OCI-M1 (cell line): ENCODE measurements at places on chromosomes 5 and 9.

- no peak for DNase-seq
These were observed 59.3 kb downstream of the OSTF1 start for GRCh38 chr9:75147638-75148037.

DNA sequence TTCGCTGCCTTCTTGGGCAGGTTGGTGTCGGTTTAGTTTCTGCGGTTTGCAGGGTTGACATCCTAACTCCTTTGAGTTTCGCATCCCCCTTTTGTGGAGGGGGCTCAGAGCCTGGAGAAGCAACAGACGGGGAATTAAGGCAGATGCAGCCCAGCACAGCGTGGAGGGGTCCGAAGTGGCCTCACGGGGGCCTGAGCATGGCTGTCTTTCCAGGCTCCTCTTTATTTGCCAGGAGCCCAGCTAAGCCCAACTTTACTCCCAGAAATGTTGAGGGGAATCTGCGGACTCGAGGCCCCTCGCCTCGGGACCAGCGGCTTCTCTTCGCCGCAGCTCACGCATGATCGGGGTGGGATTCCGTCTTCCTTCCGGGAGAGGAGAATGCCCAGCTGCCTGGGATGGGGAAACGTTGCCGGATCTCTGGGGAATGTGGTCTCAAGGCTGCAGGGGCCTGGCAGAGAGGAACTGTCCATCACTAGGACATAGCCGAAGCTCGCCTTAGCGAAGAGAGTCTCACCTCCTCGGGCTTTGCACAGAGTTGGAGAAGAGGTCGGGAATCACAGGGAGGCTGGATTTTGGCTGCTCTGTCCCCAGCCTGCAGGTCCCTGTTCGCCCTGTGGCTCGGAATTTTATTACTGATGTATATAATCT is 1.3 kb downstream of the RAI14 start:
- no peak for DNase-seq

DNA sequence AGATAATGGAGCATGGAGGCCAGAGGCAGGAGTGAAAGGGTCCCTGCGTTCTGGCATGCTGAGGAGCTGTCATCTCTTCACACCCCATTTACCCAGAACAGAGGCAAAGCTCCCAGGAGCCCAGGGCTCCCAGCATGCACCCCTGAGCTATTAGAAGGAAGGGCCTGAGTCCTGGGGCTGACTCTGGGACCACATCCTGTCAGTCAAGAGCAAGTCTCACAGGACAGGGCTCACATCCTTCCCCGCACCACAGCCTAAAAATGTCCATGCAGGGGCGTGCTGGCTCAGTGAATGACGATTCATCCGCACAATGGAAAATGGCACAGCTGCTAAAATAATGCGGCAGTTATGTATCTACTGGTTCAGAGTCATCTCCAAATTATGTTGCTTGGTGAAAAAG is 31.4 kb downstream of the CAMK2A start:
- DNase-seq: no peak

- DNase-seq: no peak
These were observed 221.8 kb upstream of the RASEF start for GRCh38 chr9:83284746-83285145.

DNA sequence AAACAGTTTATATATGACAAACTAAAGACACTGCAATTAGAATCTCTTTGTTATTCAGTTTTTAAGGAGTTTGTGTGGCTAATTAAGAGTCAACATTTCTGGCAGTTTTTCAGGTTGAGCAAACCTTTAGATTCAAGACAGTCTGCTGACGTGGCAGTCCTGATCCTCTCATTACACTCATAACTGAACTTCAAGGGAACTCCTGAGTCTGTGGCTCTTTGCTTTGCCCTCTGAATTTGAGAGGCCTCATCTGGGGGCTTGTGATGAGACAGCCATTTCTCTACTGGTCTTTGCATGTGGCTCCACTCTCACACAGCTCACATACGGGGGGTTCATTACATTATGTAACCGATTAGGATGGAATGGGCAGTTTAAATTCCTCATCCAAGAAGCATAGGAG is 182.9 kb upstream of the MEF2C start:
- no peak for DNase-seq

GRCh38 chr5:85049020-85049419 is 664.3 kb upstream of the EDIL3 start:
- peak; percentile 60 for DNase-seq

DNA sequence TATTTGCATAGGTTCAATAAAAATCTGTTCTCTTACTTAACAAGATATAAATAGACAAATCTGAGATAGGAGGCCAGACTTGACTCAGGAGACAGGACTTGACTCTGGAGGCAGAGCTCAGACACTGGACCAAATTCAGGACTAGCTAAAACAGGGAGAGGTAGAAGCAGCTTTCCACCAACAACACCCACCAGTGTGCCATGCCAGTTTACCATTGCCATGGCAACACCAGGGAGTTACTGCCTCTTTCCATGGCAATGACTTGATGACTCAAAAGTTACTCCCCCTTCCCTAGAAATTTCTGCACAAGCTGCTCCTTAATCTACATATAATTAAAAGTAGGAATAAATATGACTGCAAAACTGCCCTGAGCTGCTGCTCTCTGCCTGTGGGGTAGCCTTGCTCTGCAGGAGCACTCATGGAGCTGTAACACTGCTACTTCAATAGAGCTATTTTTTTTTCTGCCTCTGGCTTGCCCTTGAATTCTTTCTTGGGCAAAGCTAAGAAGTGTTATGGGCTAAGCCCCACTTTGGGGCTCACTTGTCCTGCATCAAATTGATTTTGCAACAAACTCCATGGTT is 473.0 kb downstream of the PLK2 start:
- peak; percentile 6 for DNase-seq

DNA sequence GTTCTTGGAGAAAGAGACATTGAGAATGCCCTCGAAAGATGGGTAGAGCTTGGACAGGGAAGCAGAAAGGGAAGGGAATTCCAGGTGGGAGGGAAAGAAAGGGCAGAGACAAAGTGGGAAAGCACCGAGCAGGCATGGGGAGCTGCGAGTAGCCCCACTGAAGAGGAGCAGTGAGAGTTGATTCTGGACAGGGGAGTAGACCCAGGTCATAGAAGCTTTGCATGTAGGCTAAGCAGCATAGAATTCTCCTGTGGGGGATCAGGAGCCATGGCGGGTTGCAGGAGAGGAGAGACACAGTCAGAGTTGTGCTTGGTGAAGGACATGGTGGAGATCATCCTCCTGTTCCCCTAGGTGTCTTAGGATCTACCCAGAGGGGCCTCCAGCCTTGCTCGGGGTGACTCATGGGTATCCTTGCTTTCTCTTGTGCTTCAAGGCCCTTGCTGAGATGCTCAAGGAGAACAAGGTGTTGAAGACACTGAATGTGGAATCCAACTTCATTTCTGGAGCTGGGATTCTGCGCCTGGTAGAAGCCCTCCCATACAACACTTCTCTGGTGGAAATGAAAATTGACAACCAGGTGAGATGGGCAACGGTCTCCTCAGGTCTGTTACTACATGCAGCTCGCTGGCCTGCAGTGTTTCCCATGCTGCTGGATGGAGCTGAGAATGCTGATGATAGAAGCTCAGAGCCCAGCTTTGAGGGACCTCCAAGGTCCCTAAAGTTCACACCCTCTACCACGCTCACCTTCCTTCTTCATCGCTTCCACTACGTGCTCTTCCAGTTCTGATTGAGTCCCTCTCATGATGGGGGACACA is 64.5 kb downstream of the TSTD2 start:
- DNase-seq: no peak

- DNase-seq: peak; percentile 21
These were observed 7.1 kb upstream of the EGFL7 start for GRCh38 chr9:136655536-136656182.

DNA sequence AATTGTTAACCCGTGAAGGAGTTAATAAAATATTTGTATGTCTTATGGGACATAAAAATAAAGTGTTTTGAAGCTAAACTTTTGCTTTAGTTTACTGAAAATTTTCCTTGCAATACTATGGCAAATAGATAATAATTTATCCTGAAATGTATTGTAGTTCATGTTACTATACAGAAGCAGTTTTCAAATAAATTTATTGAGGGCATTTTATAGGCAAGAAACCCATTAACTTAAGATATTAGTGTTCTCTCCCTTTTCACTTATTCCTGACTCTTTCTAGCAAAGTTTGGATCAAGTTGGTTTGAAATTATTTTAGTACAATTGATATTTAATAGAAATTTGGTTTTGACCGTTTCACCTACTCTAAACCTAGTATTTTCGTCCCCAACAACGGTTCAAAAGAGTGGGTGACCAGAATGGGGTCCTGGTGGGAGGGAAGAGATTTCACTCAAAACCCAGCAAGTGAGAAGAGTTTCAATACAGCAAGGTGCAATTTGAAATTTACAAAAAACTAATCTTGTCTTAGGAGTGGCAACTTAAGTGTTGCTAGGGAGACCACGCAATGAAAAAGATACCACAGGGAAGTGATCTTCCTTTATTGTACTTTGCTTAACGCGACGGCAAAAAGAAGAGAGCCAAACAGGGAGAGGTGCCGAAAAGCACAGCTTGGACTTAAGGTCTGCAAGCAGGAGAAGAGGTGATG is 28.4 kb downstream of the NR2F1 start:
- no peak for DNase-seq

DNA sequence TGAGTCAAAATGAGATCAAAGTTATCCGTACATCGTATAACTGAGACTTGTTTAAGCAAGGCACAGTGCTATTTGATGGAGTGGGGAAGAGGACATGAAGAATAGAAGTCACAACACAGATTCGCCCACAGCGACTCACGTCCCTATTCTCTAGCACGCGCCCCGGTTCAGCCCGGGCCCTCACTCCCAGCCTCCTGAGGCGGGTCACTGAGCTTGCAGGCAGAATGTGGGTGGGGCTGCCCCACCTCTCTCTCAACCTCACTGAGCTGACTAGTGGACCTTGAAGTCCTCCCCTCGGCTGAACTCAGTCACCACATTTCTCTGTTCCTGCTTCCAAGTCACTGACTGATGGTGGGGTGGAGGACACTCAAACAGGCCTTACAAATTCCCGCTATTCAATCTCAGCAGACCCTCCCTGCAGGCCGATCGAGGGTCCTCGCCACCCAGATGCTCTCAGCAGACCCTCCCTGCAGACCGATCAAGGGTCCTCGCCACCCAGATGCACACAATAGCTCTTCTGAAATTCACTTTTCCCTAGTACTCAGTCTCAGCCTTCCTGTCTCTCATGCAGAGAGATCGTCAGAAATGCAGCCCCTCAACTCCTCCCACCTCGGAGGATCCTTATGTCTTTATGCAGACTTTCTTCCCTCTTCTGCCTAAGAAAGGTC is 12.9 kb downstream of the GLDC start:
- no peak for DNase-seq

GRCh38 chr5:14489643-14490042 is 91.9 kb upstream of the OTULINL start:
- no peak for DNase-seq

- peak; percentile 100 for DNase-seq
These were observed 176.7 kb upstream of the DMAC1 start for GRCh38 chr9:7976167-7976755.

GRCh38 chr9:75891771-75892215 is 1.3 kb downstream of the PCSK5 start:
- DNase-seq: no peak

- no peak for DNase-seq
These were observed 52.8 kb downstream of the AMBP start for GRCh38 chr9:114025196-114025753.

DNA sequence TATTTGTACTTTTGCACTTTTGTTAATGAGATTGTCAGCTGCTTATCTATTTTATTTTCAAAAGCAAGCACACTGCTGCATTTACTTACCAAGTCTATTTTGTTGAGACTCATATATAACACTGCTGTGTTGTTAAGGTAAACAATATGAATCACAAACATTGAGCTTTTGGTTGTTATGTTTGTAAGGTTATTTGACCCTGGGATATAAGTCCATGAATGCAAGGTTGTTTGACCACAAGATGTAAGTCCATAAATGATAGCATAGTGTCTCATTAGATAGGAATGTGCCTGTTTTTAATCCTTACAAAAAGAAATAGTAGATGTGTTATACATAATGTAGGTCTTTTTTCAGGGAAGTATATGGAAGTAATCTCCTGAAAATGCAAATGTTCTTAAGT is 845.9 kb downstream of the CDH9 start:
- no peak for DNase-seq

- no peak for DNase-seq
These were observed 2.9 kb downstream of the SV2C start for GRCh38 chr5:76086095-76086494.

- no peak for DNase-seq
These were observed 103.5 kb upstream of the ARRDC3 start for GRCh38 chr5:91486638-91487037.

- peak; percentile 18 for DNase-seq
These were observed 39.3 kb upstream of the TLX3 start for GRCh38 chr5:171269717-171270116.

- DNase-seq: no peak
These were observed 76.5 kb upstream of the CTNNA1 start for GRCh38 chr5:138676556-138677193.

GRCh38 chr5:178416206-178416882 is 173.8 kb downstream of the COL23A1 start:
- no peak for DNase-seq

DNA sequence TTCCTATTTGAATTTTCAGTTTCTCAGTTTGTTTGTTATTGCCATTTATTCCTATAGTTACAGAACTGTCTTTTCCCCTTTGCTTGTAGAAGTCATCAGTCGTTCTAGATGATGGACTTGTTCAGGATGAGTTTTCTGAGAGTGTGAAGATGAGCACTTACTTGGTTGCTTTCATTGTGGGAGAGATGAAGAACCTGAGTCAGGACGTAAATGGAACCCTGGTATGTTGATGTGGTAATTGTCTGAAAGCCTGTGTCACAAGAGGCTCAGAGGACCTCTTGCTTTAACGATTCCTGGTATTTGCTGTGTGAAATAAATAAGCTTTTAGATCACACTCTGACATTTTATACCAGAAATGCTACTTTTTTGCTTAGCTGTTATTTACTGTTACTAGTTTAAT is 50.6 kb downstream of the LNPEP start:
- no peak for DNase-seq

- DNase-seq: no peak
These were observed 209.3 kb downstream of the PALM2AKAP2 start for GRCh38 chr9:109989296-109989695.

DNA sequence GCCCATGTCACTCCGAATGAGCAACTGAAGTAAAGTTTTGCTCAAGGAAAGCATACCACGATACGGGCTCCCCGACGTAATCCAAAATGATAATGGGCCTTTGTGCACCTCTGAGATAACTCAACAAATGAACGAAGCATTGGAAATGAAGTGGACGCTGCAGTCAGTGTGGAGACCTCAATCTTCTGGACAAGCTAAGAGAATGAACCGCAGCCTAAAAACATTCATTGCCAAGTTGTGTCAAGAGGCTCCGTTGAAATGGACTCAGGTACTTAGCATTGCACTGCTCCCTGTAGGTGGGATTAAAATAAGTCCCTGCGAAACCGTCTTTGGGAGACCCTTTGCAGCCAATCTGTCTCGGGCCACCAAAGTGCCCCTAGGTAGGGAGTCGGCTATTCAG is 3.9 kb upstream of the LCN9 start:
- no peak for DNase-seq

GRCh38 chr9:137077758-137078693 is 709 bp downstream of the UAP1L1 start:
- DNase-seq: no peak

- no peak for DNase-seq
These were observed 291.9 kb downstream of the DMAC1 start for GRCh38 chr9:7507566-7508270.

- DNase-seq: no peak
These were observed 268.5 kb upstream of the NMUR2 start for GRCh38 chr5:152673601-152674000.
